Stimulated activated CD4-positive, alpha-beta T cell treated with anti-CD3 and anti-CD28 coated beads, Interleukin-4, amount 100 ng/mL, for 4 hours (primary cell): ENCODE measurements at places on chromosomes 13 and 19.
A peak's percentile ranks its signal among the peaks of the same experiment; 100 is the strongest.

DNA sequence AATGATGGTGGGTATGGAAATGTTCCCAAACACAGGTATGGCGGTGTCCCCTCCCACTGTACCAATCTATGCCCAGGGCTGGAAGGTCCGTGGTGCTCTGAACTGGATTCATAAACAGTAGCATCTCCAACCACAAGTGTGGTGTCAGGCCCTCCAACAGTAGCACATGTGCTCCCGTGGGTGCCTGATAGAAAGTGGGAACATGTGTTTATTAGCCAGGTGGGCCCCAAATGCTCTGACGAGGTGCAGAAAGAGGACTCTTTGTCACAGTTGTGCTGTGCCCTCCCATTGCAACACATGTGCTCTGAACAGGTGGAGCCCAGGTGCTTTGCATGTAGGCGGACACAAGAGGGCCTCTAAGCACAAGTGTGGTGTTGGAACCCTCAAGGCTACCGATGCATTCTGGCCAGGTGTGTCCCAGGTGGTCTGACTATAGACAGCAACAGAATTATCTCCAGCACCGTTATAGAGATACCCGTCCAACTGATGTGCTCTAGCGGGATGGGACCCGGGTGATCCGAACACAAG lies 75.4 kb upstream of the ZNF30 start:
- DNase-seq, result no peak

DNA sequence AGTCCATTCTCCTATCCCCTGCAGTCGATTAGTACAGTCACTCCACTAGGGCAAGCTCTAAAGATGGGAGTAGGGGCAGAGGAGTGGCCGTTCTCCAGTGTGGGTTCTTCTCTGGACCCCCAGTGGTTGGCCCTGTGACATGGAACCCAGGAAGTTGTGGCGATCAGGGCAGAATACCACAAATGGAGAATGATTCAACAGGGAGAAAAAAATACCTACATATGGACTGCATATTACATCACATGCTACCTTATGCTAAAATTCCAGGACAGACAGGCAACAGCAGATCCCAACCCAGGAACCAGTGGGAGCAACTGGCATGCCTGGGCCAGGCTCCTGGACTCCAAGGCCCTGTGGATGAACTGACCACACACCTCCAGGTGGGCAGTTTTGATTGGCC lies 20.4 kb downstream of the POU2F2 start:
- DNase-seq, result no peak

- DNase-seq, result no peak
These were observed 4.3 kb downstream of the CEBPG start for GRCh38 chr19:33377586-33378475.

DNA sequence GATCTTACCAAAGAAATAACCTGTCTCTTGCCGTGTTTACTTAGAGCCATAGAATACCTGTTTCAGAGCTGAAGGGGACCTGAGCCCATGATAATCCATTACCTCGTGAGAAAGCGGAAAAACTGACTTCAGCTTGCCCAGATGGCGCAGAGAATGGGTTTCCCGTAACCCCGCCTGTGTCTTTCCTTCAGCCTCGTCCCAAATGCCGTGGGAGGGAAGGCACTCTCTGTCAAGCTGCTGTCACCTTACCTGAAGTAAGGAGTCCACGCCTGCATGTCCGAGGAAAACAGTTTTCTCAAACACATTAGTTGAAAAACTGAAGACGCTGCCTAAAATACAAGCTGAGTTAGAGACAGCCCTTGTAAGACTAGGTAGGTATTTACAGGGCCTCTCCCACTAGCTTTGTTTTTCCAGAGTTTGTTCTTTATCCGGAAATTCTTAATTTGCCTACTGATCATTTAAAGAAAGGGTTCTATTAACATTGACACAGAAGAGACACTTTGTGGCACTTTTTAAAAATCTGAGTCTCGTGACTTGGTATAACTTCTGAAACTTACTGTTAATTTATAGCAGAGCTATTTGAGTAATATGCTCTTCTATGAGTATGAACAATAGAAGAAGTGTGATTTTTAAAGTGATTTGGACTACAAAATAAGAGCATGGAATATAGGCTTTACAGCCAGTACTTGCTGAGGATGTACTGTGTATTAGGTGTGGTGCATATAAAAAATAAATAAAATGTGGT lies 1.3 kb upstream of the INTS6 start:
- DNase-seq, result peak; percentile 67

GRCh38 chr13:48006396-48006795 lies 5.3 kb upstream of the SUCLA2 start:
- DNase-seq, result no peak

GRCh38 chr13:41056194-41056593 lies 5.1 kb upstream of the WBP4 start:
- no peak for DNase-seq

DNA sequence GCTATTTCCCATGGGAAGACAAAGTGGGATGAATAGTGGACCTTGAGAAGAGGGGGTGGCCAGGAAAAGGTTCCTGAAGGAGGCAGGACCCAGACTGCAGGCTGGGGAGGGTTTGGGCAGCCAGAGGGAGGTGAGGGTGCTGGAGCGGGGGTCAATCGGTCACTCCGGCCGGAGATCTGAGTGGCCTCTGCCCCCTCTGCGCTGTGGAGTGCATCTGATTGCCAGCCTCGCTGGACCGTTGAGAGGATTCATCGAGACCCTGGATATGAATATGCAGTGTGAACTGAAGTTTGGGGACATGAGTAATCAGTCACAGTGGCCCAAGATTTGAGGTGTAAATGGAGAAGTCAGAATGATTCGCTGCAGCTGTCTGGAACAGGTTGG lies 5.5 kb upstream of the ZNF580 start:
- no peak for DNase-seq

DNA sequence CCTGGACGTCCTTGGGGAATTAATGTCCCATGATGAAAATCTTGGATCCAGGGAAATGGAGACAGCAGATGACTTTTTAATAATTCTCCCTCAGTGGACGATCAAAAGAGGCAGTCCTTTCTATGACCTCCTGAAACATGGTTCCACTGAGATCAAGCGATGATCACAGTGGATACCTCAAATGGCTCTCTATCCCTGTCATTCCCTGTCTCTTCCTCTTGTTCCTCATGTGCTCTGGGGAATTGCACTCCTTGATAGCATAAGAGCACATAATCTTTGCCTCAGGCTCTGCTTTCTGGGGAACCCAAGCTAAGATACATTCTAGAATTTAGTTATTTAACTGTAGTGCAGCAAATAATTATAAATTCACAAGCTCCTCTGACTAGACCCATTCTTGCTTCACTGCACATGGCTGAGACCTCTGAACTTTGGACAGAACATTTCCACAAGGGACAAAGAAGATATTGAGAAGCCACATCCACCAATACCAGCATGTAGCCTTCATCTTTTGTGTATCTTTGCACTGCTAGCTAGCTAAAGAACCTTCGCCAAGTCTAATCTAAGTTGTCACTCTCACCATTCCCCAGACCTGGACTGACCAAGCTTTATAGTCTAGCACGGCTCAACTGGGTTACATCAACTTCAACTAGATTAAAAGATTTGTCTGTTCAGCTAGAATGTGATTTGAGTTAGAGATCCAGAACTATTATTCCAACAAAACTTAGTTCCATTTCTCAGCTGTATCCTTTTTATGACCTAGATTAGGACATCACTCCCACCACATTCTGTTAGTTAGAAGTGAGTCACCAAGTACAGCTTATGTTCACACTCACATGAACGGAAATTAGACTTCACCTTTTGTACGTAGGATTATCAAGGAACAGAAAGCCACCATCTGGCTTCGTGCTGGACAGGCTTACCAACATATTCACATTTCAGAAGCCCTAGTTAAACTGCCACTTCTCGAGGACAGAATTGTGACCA lies 142.7 kb downstream of the SUCLA2 start:
- no peak for DNase-seq

- no peak for DNase-seq
These were observed 28.1 kb downstream of the BRD4 start for GRCh38 chr19:15304140-15304705.

GRCh38 chr13:77918391-77919245 lies at the start of gene EDNRB:
EDNRB (minus strand) TSS chr13:77918831; CDS start chr13:77918573, 258 bp downstream.
- DNase-seq, result no peak

DNA sequence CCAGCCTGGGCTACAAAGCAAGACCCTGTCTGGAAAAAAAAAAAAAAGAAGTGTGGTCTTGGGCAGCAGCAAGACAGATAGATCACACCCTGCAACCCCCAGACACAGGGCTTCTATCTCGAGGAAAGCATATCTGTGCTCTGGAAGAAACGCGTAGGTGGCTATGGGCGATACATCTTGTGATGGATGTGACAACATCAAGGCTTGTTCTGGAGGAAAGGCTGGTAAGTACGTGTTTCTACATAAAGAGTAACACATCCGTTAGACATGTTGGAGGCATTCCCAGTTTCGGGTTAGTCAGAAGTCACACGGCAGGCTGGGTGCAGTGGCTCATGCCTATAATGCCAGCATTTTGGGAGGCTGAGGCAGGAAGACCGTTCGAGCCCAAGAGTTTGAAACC lies 6.6 kb upstream of the DHDH start:
- DNase-seq, result peak; percentile 9

DNA sequence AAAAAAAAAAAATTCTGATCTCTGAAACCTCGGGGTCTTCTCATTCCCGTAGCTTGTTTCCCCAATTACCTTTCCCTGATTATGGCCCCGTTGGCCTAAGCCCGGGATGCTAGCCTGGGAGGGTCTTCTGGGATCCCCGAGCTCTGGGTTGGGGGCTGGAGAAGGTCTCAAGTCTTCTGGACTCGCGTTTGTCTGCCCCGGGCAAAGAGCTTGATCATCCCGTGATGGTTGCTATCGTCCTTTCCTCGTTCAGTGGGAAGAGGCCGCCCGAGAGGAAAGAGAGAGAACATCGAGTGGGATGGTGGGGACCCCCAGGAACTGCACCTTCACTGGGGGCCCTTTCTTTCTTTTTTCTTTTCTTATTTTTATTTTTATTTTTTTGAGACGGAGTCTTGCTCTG lies 2.4 kb downstream of the GNA15 start:
- DNase-seq, result no peak

GRCh38 chr13:22940736-22941135 lies 240.0 kb upstream of the SGCG start:
- DNase-seq, result no peak

GRCh38 chr19:39236527-39236926 lies 8.3 kb downstream of the IFNL3 start:
- DNase-seq, result peak; percentile 3

DNA sequence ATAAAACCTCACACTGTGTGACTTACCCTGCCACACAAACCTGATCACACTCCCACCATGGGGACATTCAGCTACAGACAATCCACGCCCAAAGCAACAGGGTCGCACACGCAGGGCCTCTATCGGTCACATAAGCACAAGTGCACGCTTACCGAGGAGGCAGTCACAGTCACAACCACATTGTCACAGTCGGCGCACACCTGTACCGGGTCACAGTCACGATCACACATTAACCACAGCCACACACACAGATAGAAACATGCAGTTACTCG lies 579 bp downstream of the ZNF566 start:
- DNase-seq, result no peak

GRCh38 chr19:11252665-11253355 lies 9.5 kb downstream of the DOCK6 start:
- DNase-seq, result no peak

- DNase-seq, result no peak
These were observed 741 bp upstream of the TUBGCP3 start for GRCh38 chr13:112588490-112589297.

- no peak for DNase-seq
These were observed 2.6 kb downstream of the ACSBG2 start for GRCh38 chr19:6138066-6138465.

GRCh38 chr13:98020271-98020670 lies 66.8 kb downstream of the IPO5 start:
- DNase-seq, result no peak

- no peak for DNase-seq
These were observed 14.4 kb upstream of the TPM4 start for GRCh38 chr19:16061943-16062342.

- no peak for DNase-seq
These were observed 45.9 kb downstream of the XPO4 start for GRCh38 chr13:20856650-20857049.

DNA sequence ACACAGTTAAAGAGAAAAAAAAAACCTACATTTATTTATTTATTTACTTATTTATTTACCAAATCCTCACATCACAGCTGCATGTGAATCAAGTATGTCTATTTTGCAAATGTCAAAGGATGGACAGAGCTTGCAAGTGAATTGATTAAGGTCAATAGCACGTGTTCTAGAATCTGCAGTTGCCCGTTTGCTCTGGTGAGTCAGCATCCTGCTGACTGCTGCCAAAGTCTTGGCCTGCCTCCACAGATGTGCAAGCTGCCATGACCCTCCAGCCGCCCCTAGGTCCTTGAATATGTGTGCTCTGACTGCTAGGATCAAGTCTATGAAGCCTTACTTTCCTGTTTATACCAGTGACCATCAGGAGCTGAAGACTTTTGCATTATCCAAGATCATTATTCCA lies 320.6 kb downstream of the GPC5 start:
- DNase-seq, result no peak

DNA sequence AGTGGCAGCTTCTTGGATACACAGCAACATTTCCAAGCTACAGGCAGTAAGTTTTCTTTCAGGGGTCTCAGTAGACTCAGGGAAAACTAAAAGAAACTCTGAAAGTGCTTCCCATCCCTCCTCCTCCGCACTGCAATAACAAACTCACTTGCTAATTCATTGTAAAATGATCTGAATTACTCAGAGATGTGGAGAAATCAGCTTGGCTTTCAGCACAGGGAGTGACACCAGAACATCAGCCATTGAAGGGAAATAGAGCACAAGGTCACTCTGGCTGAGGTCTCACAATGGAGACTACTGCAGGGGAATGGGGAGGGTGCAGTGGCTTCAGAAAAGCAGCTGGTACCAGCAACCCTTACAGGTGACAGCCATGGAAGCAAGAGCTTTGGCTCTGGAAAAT lies 137.3 kb upstream of the SERP2 start:
- DNase-seq, result no peak

DNA sequence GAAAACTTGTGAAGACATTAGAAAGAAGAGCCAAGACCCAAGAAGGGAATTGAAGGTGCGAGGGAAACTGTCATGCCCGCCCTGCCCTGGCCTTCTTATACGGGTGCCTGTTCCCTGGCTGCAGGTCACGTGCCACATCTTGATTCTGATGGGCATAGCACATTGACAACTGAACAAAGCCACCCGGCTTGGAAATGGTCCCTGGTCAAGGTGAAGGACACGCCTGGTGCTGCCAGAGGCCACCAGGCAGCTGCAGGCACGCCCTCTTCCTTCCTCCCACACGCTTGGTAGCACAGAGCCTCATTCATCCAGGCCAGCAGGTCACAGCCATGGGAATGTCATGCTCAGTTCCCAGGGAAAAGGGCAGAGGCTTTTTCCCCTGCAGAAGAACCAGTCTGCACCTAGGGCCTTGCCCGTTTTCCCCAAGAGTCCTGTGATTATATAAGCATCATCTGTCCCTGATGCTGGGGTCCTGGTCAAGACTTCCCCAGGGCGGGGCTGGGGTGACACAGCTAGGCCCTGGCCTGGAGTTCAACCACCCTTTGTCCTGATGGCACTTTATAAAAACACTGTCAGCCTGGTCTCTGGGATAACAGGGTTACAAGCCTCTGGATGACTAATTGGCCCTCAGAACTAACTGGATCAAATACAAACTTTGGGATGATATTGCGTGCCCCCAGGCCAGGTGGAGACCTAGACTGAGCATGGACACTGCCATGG lies 56.0 kb downstream of the CDADC1 start:
- no peak for DNase-seq
